ENCODE measurements at places on chromosomes 3 and 15.

DNA sequence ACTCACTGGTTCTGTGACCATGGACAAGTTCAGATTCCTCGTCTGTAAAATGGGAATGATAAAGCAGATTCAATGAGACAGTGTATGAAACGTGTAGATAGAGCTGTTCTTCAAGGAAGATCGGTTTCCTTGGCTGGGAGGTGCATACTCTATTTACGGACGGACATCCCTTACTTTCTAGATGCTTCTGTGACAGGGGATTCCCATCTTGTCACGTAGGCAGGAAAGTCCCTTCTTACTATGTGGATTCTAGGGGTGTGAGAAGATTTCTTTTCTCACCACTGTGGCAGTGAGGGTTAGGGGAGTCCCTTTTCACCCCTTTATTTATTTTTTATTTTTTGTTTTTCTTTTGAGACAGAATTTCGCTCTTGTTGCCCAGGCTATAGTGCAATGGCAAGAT is 180.9 kb upstream of the TBL1XR1 start:
- no peak for DNase-seq

GRCh38 chr3:98986073-98986472 is 84.6 kb upstream of the DCBLD2 start:
- DNase-seq, result no peak

- no peak for DNase-seq
These were observed 28.4 kb downstream of the IGF1R start for GRCh38 chr15:98676586-98677270.

- DNase-seq, result no peak
These were observed 183.2 kb upstream of the IL12A start for GRCh38 chr3:159805411-159805772.

- no peak for DNase-seq
These were observed 7.6 kb downstream of the IL17RD start for GRCh38 chr3:57157545-57157944.

GRCh38 chr3:195700319-195700718 is 20.5 kb upstream of the MUC20 start:
- DNase-seq, result no peak

DNA sequence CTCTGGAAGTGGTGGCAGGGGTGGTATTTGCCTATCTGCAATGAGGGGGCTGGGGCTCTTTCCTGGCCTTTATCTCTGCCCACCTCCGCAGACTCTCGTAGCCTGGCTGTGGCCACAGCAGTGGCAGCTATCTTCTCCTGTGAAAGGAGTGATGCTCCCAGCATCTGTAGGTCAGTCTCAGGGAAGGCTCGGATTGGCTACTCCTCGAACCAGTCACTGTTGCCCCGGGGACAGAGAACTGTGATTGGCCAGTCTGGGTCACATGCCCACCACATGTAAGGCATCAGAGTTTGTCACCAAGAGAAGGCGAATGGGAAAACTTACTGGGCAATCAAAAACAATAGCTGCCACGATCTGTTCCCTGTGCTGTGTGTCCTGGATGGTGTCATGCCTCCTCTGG is 30.1 kb upstream of the FGD5 start:
- no peak for DNase-seq

DNA sequence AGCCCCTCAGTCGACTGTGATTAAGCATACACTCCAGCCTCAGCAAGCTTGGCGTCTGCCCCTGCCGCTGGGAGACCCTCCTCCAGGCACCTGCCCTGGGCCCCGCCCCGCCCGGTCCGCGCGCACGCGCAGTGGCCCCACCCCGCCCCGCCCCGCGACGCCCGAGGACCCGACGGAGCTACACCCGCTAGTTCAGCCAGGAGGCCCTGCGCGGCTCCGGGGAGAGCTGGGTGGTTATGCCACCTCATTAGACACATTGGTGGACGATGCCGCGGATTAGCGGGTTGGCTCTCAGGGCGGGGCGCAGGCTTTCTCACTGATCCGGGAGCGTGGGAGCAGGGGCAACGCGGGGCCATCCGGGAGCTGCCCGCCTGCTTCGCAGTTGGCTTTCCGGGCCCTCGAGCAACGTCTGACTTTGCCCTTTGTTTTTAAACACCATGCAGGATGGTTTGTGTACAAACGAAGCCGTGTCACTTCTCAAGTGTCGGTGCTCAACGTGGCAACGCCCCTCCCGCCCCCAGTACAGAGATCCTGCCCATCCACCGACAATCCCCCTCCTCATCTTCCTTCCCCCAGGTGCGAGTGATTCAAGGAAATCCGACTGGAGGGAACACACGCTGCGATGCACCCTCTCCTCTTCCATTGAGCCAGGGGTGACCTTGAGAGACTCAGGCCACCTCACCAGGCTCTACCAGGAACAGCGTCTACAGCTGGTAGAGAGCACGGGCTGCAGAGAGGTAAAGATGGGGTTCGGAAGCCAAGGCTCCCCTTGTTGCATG is 109.3 kb downstream of the SHQ1 start:
- no peak for DNase-seq

GRCh38 chr15:74716651-74717050 is 8.7 kb downstream of the CYP1A1 start:
- DNase-seq, result no peak

GRCh38 chr3:109265295-109265694 is 51.0 kb downstream of the DPPA2 start:
- DNase-seq, result no peak

DNA sequence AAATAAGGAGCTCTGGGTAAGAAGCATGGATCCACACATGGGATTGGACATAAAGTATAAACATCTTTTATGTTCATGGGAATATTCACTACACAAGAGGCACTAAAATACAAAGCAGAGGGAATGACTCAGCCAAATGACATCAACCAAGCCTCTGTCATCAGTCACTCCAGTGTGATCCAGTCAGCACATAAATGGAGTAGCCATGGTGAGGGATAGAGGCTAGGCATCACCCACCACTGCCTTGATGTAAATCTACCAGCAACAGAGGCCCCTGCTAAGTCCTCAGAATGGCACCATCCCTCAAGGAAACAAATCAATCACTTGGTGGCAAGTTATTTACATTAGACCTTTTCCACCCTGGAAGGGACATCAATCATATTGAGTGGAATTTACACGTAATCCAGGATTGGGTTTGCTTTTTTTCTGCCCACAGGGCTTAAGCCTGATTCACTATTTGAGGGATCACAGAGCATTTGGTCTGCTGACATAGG is 27.2 kb downstream of the VEPH1 start:
- no peak for DNase-seq

DNA sequence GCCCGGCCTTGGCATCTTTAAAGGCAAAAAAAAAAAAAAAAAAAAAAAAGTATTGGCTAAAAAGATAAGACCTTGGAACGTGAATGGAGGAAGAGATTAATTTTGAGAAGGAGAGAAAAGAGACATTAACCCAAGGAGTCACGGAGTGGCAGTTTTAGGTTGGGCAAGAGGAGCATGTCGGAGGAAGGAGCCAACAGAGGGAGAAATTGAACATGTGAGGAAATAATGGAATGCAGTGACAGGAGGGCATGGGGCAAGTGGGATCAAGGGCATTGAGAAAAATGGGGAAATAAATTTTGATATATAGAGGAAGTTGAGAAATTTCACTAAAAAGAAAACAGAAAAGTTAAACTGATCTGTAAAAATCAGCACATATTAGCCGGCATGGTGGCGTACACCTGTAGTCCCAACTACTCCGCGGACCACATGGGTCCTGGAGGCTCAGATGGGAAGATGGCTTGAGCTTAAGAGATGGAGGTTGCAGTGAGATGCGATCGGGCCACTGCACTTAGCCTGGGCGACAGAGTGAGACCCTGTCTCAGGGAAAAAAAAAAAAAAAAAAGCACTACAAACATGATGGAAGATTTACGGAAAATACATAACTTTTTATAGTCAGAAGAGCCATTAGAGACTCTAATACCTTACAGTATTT is 1.2 kb downstream of the HAUS2 start:
- no peak for DNase-seq
